GM12892 (cell line): ENCODE measurements at places on chromosomes 2 and 18.

DNA sequence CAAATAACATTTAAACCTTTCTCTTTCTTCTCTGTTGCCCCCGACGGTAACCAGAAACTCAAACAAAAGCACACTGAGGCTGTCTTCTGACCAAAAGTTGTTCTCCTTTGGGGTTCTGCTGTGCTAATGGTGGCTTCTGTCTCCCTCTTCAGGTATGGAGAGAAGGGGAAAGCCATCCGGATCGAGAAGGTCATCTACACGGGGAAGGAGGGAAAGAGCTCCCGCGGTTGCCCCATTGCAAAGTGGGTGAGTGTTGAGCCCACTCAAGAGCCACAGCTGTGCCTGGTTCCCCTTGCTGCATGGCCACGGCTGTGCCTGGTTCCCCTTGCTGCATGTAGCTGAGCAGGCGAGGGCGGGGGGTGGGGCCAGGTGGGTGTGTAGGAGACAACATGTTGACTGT is 67.4 kb downstream of the BOLA3 start:
- DNase-seq = no peak

GRCh38 chr18:59898093-59898492 is 1.7 kb upstream of the PMAIP1 start:
- no peak for DNase-seq

DNA sequence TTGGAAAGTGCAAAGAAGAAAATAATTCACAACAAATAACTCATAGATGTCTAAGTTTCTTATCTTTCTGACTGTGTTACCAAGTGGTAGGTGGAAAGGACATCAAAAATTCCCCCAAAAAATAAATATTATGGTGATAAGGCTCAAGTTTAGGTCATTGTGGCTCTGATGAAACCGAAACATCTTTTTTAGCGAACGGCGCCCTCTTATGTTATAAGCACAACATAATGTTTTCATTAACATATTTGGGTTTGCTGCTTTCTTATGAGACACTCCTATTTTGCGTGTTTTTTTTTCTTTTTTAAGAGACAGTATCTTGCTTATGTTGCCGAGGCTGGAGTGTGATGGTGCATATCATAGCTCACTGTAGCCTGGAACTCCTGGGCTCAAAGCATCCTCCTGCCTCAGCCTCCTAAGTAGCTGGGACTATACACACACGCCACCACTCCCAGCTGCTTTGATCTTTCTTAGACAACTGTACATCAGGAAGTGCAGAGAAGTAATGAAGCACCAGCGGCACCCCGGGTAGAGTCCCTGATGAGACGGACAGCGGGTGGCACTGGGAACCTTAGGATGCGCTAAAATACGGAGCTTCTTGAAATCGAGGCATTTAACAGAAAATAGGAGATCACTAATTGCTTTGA is 38.5 kb upstream of the SLC35G4 start:
- no peak for DNase-seq

DNA sequence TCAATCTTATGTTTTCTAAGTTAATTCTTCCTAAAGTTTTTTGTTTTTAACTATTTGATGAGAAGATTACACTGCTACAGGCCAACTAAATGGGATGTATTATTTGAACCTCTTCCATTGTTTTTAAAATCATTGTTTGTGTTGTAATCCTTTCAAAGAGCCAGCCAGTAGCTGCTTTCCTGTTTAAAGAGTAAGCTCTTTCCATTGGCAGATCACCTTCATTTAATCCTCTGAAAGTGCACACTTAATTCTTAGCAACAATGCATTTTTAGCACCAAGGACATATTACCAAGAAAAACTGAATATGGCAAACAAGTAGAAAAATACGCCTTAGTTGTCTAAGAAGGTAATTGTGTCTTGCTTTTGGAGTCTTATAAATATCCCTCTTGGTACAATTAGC is 54.0 kb downstream of the MEIS1 start:
- DNase-seq = no peak

DNA sequence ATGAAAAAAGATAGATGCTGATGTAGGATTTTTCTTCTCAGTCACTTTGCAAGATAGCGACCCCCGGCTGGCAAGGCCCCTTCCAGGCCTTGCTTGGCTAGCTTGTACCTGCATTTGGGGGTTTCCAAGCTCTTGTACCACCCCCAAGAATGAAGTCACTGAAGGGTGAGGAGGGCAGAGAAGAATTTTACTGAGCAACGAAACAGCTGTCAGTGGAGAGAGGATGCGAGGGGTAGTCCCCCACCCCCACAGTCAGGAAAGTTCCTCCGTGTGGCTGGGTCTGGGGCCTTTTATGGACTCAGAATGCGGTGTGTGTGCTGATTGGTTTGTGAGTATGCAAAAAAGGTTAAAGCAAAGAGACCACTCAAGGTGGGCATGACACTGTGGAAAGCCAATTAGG is 382.0 kb downstream of the GPD2 start:
- DNase-seq = no peak

DNA sequence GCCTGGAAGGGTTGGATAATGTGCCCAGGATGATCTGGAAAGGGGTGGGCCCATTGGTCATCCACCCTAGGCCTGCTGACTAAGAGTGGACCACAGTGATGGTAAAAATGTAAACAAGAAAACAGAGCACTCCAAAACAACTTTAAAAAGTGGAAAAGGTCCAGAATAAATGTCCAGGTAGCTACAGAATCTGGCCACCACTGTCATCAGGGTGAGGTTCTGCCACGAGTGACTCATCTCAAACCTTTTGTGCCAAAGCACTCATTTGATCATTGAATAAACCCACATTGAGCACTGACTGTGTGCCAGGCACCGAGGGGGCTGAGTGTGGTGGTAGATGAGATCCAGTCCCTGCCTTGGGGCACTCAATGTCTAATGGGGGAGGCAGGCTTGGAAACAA is 64.9 kb downstream of the EMX1 start:
- no peak for DNase-seq

- no peak for DNase-seq
Measured at GRCh38 chr18:70194227-70194890, 11.1 kb downstream of the RTTN start.

DNA sequence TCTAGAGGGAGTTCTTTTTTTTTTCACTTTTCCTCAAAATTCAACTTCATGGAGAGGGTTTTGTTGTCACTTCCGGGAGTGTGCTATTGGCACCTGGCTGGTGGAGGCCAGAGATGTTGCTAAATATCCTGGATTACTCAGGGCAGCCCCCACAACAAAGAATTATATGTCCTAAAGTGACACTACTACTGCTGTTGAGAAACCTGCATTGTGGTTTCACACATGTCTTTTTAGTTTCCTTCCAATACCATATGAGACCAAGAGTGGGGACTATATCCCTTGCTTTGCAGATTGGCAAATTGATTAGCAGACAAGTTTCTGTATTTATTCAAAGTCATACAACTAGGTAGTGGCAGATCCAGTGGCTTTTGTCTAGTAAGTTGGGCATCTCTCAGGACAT is 826.8 kb downstream of the TRIB2 start:
- DNase-seq = no peak

- DNase-seq = no peak
Measured at GRCh38 chr2:38933653-38934052, 44.0 kb downstream of the ARHGEF33 start.

DNA sequence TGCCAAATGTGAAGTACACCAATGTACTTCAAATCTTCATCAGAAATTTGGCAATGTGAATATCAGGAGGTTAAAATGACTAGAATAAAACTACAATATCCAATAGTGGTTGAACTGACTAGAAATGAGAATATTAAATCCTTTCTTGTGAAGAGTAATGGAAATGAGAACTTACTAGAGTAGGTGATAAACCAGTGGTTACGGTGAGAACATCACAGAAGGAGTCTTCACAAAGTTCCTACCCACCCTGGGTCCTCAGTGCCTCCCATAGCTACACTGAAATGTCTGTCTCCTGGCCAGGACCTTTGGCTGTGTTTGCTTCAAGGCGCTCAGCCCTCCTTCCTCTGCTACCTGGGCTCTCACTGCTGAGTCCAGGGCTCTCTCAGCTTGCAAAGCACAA is 289.7 kb downstream of the STK39 start:
- DNase-seq = no peak

- DNase-seq = no peak
Measured at GRCh38 chr2:222305516-222306392, 7.0 kb upstream of the PAX3 start.

GRCh38 chr2:186780701-186781316 is 68.2 kb downstream of the ZSWIM2 start:
- no peak for DNase-seq

- DNase-seq = no peak
Measured at GRCh38 chr2:236177967-236178889, 10.0 kb upstream of the GBX2 start.

DNA sequence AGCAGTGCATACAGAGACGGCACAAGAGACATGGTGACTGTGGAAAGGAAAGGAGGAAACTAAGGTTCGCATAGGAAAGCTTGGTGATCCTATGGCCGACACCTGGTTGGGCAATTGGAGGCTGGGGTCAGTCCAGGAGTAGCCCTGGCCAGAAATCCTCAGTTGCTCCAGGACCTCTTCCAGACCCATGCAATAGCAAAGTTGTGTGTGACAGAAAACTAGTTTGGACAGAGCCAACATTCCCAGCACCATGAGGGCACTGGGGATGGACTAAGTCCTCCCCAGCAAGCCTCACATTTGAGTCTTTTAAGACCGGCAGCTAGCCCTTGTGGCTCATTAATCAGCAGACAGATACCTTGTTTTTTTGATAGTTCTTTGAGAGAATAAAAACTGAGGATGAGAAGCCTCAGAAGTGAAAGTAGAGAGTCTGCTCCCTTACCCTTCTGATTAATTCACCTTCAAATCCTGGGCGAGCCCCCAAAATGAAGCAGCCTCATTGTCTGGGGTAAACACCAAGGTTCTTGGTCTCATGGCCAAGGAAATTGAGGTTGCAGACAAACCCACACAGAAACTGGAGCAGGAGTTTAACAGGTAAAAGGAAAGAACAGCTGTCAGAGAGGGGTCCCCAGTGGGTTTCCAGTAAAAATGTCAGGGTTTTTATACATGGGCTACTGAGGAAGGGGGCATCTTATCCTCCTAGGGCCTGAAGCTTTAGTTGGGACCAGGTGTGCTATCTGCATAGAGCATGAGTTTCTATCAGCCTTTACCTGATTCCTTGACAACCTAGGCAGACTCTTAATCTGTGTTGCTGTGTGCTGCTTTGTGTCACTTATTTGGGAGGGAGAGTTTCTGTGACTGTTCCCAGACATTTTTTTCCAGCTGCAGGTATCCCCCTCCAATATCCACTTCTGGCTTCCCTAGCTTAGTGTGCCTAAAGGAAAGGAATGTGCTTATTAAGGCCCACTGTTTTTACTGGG is 39.1 kb downstream of the STK17B start:
- no peak for DNase-seq

DNA sequence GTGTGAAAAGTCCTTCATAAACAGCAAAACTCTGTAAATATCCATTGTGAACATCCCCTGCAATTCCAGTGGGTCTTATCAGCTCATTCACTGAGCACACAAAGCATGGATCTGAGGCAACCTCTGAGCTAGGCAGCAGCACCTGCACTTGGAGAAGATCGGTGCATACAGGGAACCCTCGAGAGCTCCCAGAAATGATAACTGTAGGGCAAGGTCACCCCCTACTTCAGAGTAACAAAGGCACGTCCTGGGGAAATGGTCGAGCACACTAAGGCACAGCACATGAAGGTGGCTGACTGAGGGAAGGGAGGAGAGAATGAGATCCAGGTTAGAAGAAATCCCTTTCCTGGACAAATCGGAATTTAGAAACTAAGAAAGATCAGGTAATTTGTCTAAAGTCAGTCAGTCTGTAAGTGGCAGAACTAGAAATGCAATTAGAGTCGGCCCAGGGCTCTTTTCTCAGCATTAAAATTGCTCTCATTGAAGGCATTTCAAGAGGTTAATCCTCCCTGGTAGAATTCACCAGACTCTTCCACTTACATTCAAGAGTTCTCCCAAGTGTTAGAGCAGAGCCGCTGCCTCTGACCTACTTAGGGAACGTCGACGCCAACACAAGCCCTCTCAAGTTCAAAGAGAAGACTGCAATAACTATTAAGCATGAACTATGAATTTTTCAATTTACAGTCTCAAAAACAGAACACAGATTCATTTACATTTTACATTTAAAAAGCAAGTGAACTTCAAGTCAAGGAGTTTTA is 45.9 kb downstream of the PXDN start:
- no peak for DNase-seq

GRCh38 chr2:218984239-218985020 is 554 bp downstream of the FEV start:
- DNase-seq = no peak

GRCh38 chr2:50754514-50754913 is 277.4 kb downstream of the NRXN1 start:
- no peak for DNase-seq

- no peak for DNase-seq
Measured at GRCh38 chr2:15798701-15799431, 141.5 kb upstream of the MYCN start.

- no peak for DNase-seq
Measured at GRCh38 chr2:176148751-176149421, 2.5 kb upstream of the HOXD4 start.

- no peak for DNase-seq
Measured at GRCh38 chr2:19111354-19111753, 247.1 kb downstream of the OSR1 start.

DNA sequence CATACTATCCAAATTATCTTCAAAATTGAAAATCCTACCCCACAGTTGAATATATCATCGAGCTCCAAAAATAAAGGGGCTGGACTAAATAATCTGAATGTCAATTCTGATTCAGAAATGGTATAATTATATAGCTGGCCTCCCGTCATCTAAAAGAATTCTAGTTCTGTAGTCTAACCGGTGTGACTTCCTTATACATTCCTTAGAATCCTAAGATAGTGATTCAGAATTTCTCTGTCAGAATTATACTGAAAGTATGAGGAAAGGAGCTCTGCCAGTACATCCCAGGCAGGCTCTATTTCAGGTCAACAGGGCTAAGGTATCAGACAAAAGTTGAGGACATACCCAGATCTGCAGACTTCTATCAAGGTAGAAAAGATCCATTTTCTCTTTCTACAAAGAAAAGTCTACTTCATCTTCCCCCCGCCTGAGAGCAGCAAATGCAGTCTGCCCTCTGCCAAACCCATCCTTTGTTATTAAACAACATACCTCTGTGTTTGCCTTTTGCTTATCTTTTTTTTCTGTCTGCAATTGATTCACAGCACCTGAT is 128.5 kb downstream of the METTL4 start:
- DNase-seq = no peak

GRCh38 chr2:95121093-95121406 is 558 bp downstream of the MRPS5 start:
- no peak for DNase-seq

GRCh38 chr2:117958186-117958585 is 55.7 kb downstream of the CCDC93 start:
- no peak for DNase-seq

GRCh38 chr18:47244086-47244485 is 7.4 kb downstream of the SKOR2 start:
- no peak for DNase-seq
